ENCODE measurements at places on chromosomes 2 and 18.
A peak's percentile ranks its signal among the peaks of the same experiment; 100 is the strongest.

- DNase-seq, result no peak
These were observed 234.4 kb upstream of the RGPD4 start for GRCh38 chr2:107592280-107592624.

- no peak for DNase-seq
These were observed 137.6 kb downstream of the COPS8 start for GRCh38 chr2:237223201-237223861.

DNA sequence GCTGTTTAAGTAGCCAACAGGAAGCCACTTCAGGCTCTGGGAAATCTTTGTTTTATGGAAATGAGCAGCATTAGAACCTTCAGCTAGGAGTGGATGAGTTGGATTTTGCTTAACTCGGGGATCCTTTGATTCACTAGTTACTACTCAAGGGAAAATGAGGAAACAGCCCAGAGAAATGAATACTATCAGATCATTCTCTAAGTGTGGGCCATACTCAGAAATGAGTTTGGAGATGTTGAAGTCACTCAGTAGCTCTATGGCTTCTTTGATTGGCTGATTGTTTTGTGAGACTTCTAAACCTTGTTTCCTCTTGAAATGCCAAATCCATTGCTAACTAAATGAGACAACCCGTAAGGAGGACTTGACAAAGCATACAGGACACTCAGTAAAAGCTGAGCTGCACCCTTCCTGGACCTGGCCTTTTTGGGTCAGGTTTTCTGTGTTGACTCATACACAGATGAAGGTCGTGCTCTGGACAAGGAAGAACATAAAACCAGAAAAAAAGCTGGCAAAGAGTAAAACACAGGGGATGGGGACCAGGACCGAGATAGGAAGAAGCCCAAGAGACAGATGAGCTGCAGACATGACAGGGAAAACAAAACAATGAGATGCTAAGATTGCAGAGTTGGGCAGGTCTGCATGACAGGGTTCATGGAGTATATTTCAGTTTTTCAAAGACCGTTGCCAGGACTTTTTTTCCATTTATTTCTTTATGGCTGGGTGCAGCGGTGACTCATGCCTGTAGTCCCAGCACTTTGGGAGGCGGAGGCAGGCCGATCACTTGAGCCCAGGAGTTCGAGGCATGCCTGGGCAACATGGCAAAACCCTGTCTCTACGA is 41.6 kb downstream of the INO80C start:
- no peak for DNase-seq

DNA sequence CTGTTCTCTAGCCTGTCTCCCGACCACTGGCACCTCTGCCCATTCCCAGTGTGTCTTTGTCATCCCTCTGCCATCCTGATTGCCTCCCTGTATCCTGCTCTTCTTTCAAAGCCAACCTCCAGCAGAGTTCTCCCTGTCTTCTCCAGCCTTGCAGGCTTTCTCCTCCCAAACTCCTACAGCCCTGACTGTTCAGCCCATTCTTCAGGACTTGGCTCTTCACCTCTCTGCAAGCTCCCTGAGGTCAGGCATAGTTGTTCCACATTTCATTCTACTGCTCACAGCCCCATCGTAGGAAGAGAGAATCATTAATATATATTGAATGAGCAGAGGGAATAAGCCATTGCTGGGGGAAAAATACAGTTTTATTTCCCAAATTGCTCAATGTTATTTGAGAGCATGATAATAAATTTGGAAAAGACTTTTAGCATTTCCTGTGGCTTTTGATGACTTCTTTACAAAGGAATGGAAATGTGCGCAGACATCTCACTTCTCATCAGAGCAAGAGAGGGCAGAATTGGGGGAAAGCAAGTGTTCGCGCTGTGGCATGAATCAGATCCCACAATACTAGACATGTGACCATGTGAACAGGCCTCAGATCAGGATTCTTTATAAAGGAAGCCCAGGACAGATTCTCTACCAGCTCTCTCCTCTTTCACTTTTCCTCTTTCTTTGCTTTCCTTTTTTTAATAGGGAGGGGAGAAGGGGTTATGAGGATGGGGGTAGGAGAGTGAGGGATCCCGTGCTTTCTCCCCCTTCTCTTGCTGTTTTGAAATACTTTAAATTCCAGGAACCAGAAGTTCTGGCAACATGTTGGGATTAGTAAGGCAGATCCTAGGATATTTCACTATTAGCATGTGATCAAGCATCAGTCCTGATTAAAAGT is 37.4 kb downstream of the EPAS1 start:
- DNase-seq, result peak; percentile 24

DNA sequence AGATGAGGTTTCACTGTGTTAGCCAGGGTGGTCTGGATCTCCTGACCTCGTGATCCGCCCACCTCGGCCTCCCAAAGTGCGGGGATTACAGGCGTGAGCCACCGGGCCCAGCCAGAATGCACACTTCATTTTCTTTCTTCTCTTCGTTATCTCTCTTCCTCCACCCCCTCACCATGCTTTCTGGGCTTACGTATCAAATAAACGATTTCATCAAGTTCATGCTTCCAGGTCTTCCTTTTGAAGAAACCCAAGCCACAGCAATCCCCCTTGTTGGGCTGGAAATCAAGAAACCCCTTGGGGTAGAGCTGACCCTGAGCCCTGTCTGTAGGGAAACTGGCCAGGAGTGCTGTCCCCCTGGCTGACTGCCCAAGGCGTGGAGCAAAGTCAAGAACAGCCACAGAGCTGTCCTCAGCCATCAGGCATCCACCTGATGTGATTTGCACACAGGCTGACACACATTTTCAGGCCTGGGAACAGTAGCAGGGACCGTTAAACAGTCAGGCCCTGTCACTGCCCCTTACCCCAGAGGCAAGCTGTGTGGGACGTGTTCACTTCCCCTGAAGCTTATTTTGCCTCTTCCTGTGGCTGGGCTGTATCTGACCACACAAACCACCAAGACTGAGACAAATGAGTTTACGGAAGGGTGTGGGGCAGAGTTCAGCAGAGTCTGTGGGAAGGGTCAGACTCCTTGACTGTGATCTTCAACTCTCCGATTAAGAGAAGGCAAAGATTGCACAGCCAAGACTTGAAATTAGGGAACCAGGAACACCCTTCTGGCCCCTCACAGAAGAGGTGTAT is 15.1 kb upstream of the NMUR1 start:
- DNase-seq, result peak; percentile 86
